ENCODE measurements at places on chromosomes 5 and 9.

GRCh38 chr5:122089096-122090013, 11.3 kb upstream of the LOX start:
- DNase-seq: no peak

GRCh38 chr9:131276094-131276888, at the start of gene FAM78A:
TSS of gene FAM78A (minus strand) at chr9:131276510. CDS start at chr9:131276179, 331 bp downstream.
- DNase-seq: no peak

GRCh38 chr9:84604223-84604622, 65.3 kb upstream of the NTRK2 start:
- no peak for DNase-seq

- DNase-seq: no peak
These were observed 34.9 kb upstream of the FOXI1 start for GRCh38 chr5:170070556-170071412.

DNA sequence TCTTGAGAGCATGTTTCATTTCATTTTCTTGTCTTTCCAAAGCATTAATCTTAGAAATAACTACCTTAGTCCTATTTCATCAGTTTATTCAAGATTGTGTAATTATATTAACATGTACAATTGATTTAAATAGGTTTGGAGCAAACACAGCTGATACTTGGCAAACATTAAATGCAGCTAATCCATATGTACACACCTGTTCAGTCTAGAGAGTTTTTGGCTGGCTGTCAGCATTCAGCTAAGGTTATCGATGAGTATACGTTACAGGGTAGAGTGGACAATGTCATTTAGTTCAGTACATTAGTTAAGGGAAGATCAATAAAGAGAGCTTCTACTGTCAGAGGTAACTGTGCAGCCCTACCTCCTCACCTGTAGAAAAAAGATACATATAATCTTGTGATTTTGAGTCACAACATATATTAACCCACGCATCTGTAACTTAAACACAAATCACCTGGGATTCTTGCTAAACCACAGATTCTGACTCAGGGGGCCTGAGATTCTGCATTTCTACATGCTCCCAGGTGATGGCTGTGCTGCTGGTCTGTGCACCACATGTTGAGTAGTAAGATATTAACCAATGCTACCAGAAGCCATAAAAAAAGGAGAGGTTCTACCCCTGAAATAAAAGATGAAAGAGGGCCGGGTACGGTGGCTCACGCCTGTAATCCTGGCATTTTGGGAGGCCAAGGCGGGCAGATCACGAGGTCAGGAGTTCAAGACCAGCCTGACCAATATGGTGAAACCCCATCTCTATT, 34.1 kb upstream of the PCA3 start:
- no peak for DNase-seq
